Activated naive CD4-positive, alpha-beta T cell (primary cell): ENCODE measurements at places on chromosomes 1 and 21.

DNA sequence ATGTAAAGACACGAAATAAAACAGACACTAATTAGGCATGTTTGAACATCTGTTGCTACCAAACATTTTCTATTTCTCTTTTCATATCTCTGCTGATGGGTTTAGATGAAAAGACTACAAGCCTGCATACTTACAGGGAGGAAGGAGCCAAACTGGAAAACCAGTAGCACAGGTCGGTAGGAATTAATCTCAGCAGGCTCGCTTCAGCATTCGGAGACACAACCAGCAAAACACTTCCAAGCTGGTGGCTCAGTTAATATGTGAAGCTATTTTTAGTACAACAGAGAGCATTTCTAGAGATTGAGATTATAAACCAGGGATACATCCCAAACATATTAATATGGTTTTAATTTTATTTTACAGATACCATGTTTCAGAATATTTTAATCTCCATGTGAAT is 300.9 kb upstream of the GREM2 start:
- no peak for DNase-seq

DNA sequence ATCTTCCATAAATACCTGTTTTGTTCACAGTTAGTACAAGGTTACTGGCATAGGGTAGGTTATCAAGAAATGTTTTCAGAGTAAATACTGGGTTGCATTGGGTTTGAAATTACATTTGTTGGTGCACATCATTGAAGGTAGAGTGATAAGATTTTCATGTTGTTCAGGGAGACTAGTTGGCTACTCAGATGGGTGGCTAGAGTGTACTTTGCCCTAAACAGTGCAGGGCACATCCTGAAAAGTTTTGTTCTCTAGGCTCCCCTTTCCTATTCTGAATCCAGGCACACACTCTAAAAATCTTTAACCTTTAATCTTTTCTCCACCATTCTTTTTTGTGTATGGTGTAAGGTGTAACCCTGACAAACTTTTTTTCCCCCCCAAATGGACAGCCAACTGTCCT is 18.0 kb downstream of the POU2F1 start:
- no peak for DNase-seq

GRCh38 chr1:39652554-39652953 is 13.1 kb upstream of the HEYL start:
- DNase-seq, result no peak

- DNase-seq, result no peak
These were observed 251.9 kb upstream of the B3GALT2 start for GRCh38 chr1:193438312-193438711.

GRCh38 chr21:42818328-42818749 is 61.0 kb downstream of the WDR4 start:
- peak; percentile 35 for DNase-seq

DNA sequence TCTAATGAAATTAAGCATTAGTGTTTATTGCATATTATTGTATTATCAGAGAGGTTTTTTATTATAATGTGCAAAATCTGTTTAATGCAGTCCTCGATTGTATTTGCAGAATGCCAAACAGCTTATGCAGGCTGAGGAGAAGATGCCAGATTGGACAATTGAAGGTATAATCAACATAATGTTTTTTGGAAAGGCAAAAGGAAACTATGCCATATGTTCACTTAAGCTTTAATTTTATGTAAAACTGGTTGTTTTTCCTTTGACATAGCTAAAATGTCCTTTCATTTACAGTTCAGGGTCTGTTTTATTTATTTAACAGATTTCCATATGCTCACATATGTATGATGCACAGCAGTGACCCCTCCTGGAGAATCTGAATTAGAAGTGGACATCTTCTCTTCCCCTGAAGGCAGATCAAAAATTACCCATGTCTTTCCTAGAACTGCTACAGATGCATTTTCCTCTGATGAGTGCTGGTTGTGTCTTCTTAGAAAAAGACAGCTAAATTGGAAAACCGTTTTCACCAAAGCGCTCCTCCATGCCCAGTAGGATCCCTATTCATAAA is 143.5 kb upstream of the USH2A start:
- DNase-seq, result no peak

- no peak for DNase-seq
These were observed 174.1 kb upstream of the ETV3 start for GRCh38 chr1:157312082-157312812.

DNA sequence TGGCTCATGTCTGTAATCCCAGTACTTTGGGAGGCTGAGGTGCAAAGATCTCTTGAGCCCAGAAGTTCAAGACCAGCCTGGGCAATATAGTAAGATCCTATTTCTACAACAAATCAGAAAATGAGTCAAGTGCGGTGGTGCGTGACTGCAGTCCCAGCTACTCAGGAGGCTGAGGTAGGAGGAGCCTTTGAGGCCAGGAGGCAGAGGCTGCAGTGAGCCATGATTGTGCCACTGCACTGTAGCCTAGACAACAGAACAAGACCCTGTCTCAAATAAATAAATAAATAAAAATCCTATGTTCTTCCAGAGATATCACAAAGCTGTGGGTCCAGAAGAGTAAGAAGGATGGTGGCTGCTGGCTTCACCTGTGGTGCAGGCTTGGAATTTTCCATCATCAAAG is 22.1 kb downstream of the CDA start:
- no peak for DNase-seq

DNA sequence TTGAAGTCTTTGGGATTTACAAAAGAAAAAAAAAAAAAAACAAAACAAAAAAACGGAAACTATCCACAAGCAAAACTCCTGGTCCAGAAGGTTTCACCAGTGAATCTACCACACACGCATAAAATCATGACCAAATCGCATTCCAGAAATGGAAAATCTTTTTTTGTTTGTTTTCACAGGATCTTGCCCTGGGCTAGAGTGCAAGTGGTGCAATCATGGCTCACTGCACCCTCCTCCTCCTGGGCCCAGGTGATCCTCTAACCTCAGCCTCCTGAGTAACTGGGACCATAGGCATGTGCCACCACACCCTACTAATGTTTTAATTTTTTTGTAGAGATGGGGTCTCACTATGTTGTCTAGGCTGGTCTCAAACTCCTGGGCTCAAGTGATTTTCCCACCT is 100.5 kb downstream of the DYRK1A start:
- DNase-seq, result no peak

- DNase-seq, result no peak
These were observed 182.1 kb upstream of the DAB1 start for GRCh38 chr1:57605933-57606332.

DNA sequence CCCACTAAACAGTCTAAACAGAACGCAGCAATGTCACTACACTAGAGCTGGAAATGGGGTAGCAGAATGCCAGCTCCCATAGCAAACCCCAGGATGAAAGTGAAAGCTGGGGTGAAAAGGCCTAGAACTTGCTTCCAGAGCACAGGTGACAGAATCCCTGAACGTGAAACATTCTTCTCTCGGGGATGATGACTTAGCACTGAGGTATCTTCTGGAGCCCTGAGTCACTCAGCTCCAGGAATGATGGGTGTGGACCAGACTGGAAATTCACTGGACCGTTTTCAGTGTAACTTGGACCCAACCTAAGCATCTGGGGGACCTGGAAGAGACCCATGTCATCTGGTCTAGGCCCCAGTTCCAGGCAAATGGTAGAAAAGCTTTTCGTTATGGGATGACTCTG is 108.9 kb downstream of the CDC7 start:
- DNase-seq, result no peak

GRCh38 chr1:231724876-231725647 is 98.5 kb downstream of the DISC1 start:
- DNase-seq, result no peak

GRCh38 chr1:72166426-72166825 is 115.9 kb downstream of the NEGR1 start:
- no peak for DNase-seq

GRCh38 chr1:157916887-157917570 is 75.4 kb upstream of the CD5L start:
- no peak for DNase-seq

DNA sequence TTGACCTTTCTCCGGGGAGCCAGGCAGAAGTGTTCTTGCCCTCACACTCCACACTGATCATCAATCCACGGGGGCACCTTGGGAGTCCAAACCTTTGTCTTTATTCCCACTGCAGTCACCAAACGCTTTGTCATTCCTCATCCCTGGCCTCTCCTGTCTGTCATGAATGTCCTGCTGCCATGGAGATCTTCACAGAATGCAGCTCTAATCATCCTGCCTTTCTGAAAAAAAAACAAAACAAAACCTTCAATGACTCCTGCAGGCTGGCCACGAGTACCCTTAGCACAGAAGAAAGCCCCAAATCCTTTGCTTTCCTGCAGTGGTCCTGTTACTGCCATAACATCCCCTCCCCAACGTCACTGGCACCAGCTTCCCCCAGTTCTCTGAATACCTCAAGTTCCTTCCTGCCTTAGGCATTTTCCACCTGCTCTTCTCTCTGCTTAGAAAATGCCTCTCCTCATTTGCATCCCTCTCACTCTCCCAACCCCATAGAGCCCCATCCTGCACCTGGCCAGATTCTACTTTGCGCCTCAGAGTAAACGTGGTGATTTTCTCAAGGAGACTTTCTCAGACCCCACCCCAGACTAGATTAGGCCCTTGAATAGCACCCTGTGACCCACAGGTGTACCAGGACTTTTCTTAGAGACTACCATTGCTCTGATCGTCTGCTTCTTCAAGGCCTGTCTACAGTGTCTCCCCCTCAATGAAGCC is 131.2 kb downstream of the AK5 start:
- DNase-seq, result no peak
